Activated CD4-positive, CD25-positive, alpha-beta regulatory T cell (primary cell): ENCODE measurements at places on chromosomes 16 and 17.

GRCh38 chr17:82830249-82830661 lies 9.6 kb downstream of the ZNF750 start:
- no peak for DNase-seq

- no peak for DNase-seq
Observed at GRCh38 chr17:80876950-80877728, 114.5 kb upstream of the CHMP6 start.

DNA sequence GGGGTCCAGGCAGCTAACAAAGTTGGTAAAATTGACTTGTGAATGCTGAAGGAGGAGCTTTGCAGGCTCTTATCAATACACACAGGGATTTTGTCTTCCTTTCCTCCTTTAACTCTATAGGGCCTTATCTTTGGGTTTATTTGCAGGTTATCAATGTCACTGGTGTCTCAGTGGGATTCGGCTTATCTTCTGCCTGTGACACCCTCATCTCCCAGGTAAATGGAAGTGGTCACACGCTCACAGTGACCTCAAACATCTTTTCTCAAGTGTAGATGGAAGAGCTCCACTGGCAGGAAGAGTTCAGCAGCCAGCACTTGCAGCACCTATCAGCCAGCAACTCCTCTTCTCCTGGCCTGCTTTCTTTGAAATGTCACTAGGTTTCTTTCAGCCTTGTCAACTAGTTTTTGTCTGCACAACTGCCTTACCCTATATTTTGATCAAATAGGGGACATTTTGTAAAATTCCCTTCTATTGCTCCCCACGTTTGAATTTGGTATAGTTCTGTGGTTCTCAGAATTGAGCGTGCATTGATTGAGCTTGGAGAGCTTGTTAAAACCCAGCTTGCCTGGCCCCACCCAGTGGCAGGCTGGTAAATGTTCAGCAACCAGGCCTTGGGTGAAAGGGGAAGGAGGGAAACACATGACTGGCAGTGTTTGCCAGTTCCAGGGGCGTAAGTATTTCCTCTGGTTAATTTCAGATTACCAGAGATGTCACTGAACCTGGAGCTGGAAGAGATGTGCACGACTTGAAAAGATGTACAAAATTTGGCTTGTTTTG lies 12.8 kb downstream of the SLC47A1 start:
- no peak for DNase-seq

DNA sequence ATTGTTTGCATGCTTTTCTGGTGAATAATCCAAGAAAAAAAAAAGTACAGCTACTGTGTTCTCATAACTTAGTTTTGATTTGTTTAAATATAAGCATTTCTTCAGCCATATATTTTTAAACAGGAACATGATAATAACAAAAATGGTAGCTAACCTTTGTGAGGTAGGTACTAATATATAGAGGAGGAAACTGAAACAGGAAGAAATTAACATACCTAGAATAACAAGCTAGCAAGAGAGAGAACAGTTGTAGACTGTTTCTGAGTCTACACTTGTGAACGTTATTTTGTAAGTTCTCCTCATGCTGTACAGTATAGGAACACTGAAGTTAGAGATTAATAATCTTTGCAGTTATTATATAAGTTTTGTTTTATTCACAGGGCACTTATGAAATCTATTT lies 49.3 kb downstream of the NSRP1 start:
- DNase-seq, result no peak
